ENCODE measurements at places on chromosomes 3 and 15.

GRCh38 chr15:51846463-51847230, 17.2 kb downstream of the TMOD3 start:
- peak; percentile 93 for DNase-seq

DNA sequence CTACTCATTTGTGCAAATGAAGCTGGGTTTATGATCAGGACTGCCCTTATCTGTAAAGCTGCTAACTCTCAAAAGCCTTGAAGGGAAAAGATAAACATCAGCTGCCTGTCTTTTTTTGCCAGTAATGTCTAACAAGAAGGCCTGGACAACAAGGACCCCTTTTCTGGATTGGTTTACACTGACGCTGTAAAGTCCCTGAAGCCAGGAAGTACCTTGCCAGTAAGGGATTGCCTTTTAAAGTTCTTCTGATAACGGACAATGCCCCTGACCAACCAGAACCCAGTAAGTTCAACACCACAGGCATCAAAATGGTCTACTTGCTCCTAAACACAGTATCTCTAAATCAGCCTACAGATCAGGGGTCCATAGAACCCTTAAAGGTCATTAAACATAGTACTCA, 178.0 kb downstream of the PCCB start:
- DNase-seq, result no peak

DNA sequence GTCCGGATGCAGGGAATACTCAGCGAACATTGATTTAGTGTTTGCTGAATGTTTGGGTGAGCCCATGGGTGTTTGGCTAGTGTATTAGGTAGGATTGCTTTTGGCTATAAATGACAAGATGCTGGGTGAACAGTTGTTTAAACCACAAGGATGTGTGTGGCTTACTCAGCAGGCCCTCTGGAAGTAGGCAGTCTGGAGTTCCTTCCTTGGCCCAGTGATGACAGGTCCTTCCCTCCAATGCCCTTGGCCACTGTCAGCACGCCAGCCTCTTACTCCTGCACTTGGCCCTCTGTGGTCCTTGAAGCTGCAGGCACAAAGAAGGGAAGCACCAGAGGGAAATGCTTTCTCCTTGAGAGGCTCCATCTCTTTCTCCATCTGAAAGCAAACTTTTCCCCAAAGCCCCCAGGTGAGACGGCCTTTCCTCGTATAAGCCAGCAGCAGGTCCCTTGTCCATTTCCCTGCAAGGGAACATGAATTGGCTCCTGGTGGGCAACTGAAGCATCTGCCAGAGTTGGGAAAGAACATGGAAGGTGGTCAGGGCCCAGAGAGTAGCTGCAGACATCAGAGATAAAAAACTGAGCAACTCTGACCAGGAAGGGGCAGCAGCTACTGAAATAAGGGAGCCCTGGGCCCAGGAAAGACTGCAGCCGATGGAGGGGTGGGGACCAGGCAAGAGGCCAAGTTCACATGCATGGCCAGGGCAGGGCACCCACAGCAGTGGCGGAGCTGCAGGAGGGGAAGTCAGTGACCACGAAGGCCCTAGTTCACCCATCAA, 105.0 kb downstream of the TPRA1 start:
- DNase-seq, result no peak

- DNase-seq, result peak; percentile 4
Observed at GRCh38 chr3:156818273-156818651, 7.9 kb upstream of the LEKR1 start.
